ENCODE measurements at places on chromosomes 13 and 19.

DNA sequence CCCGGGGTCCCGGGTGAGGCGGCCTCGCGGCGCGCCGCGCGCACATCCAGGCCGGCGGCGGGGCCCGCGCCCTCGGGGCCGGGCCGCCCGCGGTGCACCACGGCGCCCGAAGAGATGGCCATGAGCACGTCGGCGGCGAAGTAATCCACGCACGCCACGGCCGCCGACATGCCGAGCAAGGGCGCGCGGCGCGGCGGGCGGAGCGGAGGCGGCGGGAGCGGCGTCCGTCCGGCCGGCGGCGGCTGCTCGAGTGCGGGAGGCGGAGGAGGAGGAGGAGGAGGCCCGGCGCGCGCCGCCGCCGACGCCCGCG lies at the start of gene KLF16:
Gene KLF16, minus strand, starts transcription at position 252 of the 310 bp plus-strand sequence. Its CDS starts 82 bp downstream, at position 170.
- DNase-seq: no peak

DNA sequence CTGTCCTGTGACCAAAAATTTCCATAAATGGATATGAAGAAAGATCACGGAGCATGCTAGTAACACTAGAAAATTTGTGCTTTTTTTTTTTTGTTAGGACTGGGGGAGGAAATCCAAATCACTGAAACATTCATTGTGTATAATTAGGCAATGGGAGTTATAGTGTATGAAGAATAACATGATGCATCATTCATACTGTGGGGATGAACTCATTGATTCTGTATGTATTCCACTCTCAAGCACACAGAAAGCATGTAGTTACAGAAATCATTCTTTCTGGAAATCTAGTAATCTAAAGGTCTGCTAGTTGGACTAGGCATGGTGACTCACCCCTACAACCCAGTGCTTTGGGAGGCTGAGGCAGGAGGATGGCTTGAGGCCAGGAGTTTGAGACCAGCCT lies 749.7 kb downstream of the DIAPH3 start:
- DNase-seq: no peak

- DNase-seq: no peak
These were observed 42.9 kb upstream of the ZNF14 start for GRCh38 chr19:19775891-19776205.

- DNase-seq: no peak
These were observed 20.2 kb downstream of the CEBPA start for GRCh38 chr19:33282036-33282671.

- DNase-seq: no peak
These were observed 112.8 kb downstream of the DLEU7 start for GRCh38 chr13:50730496-50731351.

GRCh38 chr13:98856983-98857382 lies 104.5 kb upstream of the SLC15A1 start:
- DNase-seq: no peak

Measured in CD4-positive, alpha-beta T cell treated with Interleukin-6 at 100 ng/mL for 8 hours (primary cell).